ENCODE measurements at places on chromosomes 13 and 19.

- peak; percentile 48 for DNase-seq
Measured at GRCh38 chr13:27830010-27830409, 37.7 kb downstream of the GSX1 start.

GRCh38 chr13:77817521-77817920, 101.1 kb downstream of the EDNRB start:
- no peak for DNase-seq

DNA sequence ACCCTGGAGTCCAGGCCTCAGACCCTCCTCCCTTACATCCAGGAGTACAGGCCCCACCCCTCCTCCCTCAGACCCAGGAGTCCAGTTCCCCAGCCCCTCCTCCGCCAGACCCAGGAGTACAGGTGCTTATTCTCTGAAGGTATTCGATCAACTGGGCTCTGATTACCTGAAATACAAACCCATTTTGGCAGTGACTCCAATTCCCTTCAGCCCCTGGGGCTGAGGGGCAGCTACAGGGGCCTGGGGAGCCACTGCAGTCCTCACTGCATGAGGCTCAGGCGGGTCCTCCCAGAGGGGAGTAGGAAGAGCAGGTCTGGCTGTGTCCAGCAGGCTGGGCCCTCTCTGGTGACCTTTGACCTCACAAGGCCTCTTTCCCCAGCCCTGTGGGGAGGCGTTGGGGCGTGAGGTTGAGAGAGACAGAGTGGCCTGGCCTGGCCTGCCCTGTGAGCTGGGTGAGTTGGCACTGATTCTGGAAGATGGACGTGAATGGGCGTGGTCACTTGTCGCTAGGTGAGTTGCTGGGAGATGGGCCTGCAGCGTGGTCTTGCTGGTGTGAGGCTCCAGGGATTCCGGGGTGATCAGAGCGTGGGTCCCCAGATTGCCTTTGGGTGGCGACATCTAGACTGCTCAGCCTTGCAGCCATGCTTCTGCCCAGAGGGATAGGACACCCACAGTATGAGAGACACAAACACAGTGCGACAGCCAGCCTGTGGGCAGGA, 3.1 kb downstream of the BCAT2 start:
- DNase-seq: no peak

GRCh38 chr13:101930331-101930730, 471.5 kb downstream of the FGF14 start:
- no peak for DNase-seq

- no peak for DNase-seq
Measured at GRCh38 chr13:27309401-27309958, 38.9 kb downstream of the RASL11A start.

GRCh38 chr19:47363758-47364531, 14.8 kb downstream of the DHX34 start:
- no peak for DNase-seq

Measured in heart right ventricle (tissue), 16 donors.